ENCODE measurements at places on chromosomes 7 and 10.
A peak's percentile ranks its signal among the peaks of the same experiment; 100 is the strongest.

GRCh38 chr10:117948493-117948892 is 98.2 kb downstream of the RAB11FIP2 start:
- no peak for DNase-seq

GRCh38 chr7:138009350-138009653 is 7.4 kb upstream of the CREB3L2 start:
- DNase-seq: no peak

GRCh38 chr10:112375721-112376395 is 1.9 kb downstream of the ACSL5 start:
- DNase-seq: no peak

DNA sequence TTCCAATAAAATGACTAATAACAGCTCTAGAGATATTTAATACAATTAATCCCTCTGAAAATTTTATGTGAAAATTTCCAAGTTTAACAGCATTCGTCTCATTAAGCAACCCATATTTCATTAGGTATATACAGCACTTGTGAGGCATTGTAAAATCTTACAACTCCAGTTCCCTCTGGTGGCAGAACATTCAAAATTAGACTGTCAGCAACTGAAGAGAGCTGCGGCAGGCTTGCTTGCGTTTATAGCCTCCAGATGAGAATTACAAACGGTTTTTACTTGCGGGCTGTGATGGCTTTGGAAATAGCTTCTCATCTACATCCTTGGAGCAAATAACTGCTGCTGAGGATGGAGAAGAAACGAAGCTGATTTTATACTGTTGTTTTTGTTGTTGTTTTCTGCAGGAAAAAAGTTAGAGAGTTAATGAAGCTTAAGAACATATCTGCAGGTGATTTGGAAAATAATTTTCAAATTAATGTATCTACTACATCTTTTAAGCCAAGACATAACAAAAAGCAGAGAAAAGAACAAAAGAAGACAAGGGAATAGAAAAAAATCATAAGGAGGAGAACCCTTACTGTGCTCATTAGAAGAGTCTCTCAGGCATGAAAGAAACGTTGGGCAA is 171.3 kb downstream of the MAGI2 start:
- peak; percentile 59 for DNase-seq

DNA sequence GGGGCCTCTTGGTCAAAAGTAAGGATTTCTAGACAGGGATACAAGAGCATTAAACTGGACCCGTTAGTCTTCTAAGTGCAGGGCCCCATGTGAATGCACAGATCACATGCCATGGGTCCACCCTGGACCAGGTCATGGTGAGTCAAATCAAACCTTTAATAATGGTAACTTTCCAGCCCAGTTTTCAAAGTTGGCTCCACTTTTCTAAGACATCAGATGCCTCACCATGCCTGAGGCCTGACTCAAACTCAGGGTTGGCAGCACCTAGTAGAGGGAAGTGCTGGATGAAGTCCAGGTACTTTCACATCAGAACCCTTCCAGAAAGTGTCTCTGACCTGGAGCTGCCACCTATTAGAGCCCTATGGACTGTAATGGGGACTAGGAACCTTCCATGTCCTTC is 9.7 kb upstream of the SMIM30 start:
- DNase-seq: no peak

GRCh38 chr7:44398511-44398911 is 73.1 kb upstream of the CAMK2B start:
- no peak for DNase-seq

DNA sequence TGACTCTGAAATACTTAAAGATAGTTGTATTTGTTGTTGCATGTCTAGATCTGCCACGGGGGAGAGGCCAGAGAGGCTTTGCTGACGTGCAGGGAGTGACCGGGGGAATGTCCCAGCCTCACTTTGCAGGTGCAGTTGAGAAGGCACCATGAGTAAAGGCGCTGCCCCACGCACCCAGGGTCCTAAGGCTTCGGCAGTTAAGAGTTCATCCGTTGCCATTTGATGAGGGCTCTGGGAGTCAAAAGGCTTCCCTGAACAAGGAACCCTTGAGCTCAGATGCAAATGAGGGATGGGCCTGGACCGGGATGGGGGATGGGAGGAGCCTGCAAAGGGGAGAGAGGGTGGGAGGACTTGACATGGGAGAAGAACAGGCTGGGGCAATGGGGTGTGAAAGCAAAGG is 20.4 kb downstream of the PPP2R2D start:
- no peak for DNase-seq

- DNase-seq: peak; percentile 74
These were observed 61.4 kb upstream of the GPR158 start for GRCh38 chr10:25113191-25114035.

GRCh38 chr10:77801474-77802161 is 124.9 kb downstream of the DLG5 start:
- no peak for DNase-seq

GRCh38 chr10:54745436-54745835 is 55.6 kb downstream of the PCDH15 start:
- no peak for DNase-seq

DNA sequence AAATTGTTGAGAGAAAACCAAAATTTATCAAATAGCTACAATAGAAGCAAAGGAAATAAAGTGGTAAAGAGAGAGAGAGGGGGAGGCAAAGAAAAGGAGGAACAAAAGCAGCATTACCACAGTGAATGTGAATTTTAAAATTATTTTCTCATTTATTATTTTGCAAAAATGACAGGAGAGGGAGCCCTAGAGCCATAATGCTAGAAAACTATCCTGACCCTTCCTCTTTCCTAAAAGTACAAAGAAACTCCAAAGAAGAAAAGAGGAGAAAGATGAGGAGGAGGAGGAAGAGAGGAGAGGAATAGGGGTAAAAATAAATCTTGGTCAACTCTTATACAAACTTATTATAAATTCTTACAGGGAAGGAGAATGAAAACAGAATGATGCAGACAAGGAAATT is 921.5 kb downstream of the NRG3 start:
- DNase-seq: no peak

GRCh38 chr10:30782537-30783461 is 153.2 kb upstream of the LYZL2 start:
- DNase-seq: no peak

- DNase-seq: no peak
These were observed 240.0 kb upstream of the AOAH start for GRCh38 chr7:36964297-36964696.

GRCh38 chr7:744854-745430 is 17.9 kb upstream of the PRKAR1B start:
- no peak for DNase-seq

DNA sequence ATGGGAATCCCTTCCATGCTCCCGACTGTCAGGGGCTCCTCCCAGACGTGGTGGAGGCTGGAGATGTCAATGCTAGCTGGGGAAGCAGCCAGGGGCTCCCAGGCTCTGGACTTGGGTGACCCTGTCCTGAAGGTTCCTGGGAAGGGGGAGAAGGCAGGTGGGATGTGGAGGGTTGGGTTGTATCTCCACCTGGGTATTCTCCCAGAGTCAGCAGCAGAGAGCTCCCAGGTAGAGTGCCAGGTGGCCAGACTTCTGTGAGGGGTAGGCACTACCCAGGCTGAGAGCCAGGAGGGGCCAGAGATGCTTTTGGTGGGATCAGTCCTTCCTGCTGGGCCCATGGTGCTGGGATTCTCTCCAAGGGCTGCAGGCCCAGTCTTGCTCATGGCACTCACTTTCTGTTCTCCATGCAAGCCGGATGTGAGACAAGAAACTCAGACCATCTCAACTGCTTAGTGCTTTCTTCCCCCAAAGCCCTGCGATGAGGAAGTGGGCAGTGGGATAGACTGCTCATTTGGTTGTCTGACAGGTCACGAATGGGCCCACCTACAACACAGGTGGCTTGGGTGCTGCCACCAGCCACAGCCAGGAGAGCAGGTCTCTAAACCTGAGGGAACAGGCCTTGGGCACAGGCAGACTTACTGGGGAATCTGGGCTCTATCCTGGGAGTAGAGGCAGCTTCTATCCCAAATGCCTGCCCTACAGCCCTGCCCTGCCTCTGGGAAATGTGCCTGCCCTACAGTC is 52.5 kb upstream of the CAMK2B start:
- no peak for DNase-seq

Measured in NCI-H460 (cell line).